Activated T-cell treated with anti-CD3 and anti-CD28 coated beads, Interleukin-2, amount 50 U/mL, for 4 hours (primary cell): ENCODE measurements at places on chromosomes 16 and 17. TPM values are rescaled to one million over a fixed set of nuclear protein-coding genes. Genes with fewer than 3 reads are reported as not detected.

Gene FMNL1
- total RNA-seq, result 158 TPM

Gene ZNF385C
- 0.29 TPM for total RNA-seq

Gene NPIPA2
- total RNA-seq, result 1.3 TPM

Gene RAD51C
- 59.9 TPM for total RNA-seq

Gene SCGB1C2
- total RNA-seq, result not detected

Gene KSR1
- 56.8 TPM for total RNA-seq

Gene OTOA
- not detected for total RNA-seq

Gene SLC5A11
- 1.7 TPM for total RNA-seq

Gene ZNF469
- 1.6 TPM for total RNA-seq

Gene CD300A
- 1.3 TPM for total RNA-seq

Gene KRT9
- total RNA-seq, result not detected

Gene EME1
- 12.2 TPM for total RNA-seq

Gene C16orf96
- not detected for total RNA-seq

Gene PRR15L
- 0.14 TPM for total RNA-seq

Gene ZNF597
- 1.5 TPM for total RNA-seq

Gene USP43
- 0.18 TPM for total RNA-seq

Gene MYH1
- not detected for total RNA-seq

Gene CTRL
- 8.8 TPM for total RNA-seq

Gene ABCA8
- total RNA-seq, result 0.35 TPM

Gene GCGR
- not detected for total RNA-seq

Gene CES5A
- not detected for total RNA-seq

Gene CBX1
- 53.2 TPM for total RNA-seq

Gene AOC2
- 4.1 TPM for total RNA-seq

Gene NOS2
- not detected for total RNA-seq

Gene ACSM5
- not detected for total RNA-seq

Gene TNFRSF17
- not detected for total RNA-seq

Gene MPP3
- total RNA-seq, result 0.87 TPM

Gene TEX19
- 0.25 TPM for total RNA-seq

Gene SHMT1
- 26.5 TPM for total RNA-seq

Gene BEAN1
- not detected for total RNA-seq

Gene LASP1
- 109 TPM for total RNA-seq

Gene ARMC7
- 13.2 TPM for total RNA-seq

Gene TBC1D3H
- total RNA-seq, result not detected

Gene CCDC154
- 2.5 TPM for total RNA-seq

Gene CDK5R1
- total RNA-seq, result 20.9 TPM

Gene C17orf78
- not detected for total RNA-seq

Gene TMC7
- total RNA-seq, result not detected

Gene SLC52A1
- total RNA-seq, result 0.08 TPM

Gene TPSD1
- not detected for total RNA-seq

Gene BTBD17
- total RNA-seq, result not detected

Gene MAP3K3
- 21.6 TPM for total RNA-seq

Gene IGF2BP1
- 0.32 TPM for total RNA-seq

Gene CES4A
- 6.2 TPM for total RNA-seq

Gene SSTR5
- total RNA-seq, result not detected

Gene TEX14
- 0.29 TPM for total RNA-seq

Gene SNAI3
- 0.90 TPM for total RNA-seq

Gene SLX1B
- total RNA-seq, result 55.8 TPM

Gene TP53TG3B
- not detected for total RNA-seq

Gene RNF135
- total RNA-seq, result 4.8 TPM

Gene CCL3
- 341 TPM for total RNA-seq

Gene ABCA10
- not detected for total RNA-seq

Gene KRTAP3-1
- total RNA-seq, result not detected

Gene HLF
- 1.6 TPM for total RNA-seq

Gene AOC3
- 2.1 TPM for total RNA-seq

Gene WFDC1
- not detected for total RNA-seq

Gene HBA1
- total RNA-seq, result 1.8 TPM

Gene ZP2
- not detected for total RNA-seq

Gene UMOD
- not detected for total RNA-seq
